ENCODE measurements at places on chromosomes 5 and 9. TPM values are rescaled to one million over a fixed set of nuclear protein-coding genes. Genes with fewer than 3 reads are reported as not detected.

Gene HACD4
- 18.3 TPM for total RNA-seq

Gene TAF1L
- 0.06 TPM for total RNA-seq

Gene INSL6
- not detected for total RNA-seq

Gene HRCT1
- not detected for total RNA-seq

Gene WDR38
- total RNA-seq: not detected

Gene PITX1
- not detected for total RNA-seq

Gene MSX2
- 0.30 TPM for total RNA-seq

Gene PPIC
- not detected for total RNA-seq

Gene PPP2R2B
- total RNA-seq: 3.1 TPM

DNA sequence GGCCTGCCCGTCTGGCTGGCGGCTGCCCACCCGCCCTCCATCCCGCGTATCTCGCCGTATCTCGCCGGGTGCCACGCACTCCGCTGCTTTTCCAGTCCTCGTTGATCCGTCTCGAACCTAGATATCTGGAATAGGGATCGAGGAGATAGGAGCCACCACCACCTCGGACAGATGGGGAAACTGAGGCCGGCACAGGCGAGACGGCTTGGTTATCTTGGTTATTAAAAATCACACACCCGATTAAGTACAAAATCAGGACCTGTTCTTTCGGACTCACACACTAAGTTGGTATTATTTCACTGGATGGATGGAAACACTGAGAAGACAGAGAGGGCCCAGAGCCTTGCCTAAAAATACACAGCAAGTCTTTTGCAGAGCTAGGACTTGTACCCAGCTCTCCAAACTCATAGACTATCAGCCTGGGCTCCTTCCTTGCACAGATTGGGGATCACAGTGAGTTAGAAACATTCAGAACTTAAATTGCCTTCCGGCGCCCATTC is 678 bp downstream of the SLC26A2 start:
- H3K27me3 ChIP-seq: no peaks in the 10 kb centered on the region
- peak overlapping the region; percentile 84 for H3K4me3 ChIP-seq
- H3K36me3 ChIP-seq: no peaks in the 10 kb centered on the region

- no peak overlapping the region for H3K4me3 ChIP-seq
- H3K36me3 ChIP-seq: no peaks in the 10 kb centered on the region
- peaks cover 15% of the 10 kb centered on the region for H3K4me1 ChIP-seq
- peak; percentile 39 for DNase-seq
- no peaks in the 10 kb centered on the region for H3K27me3 ChIP-seq
Measured at GRCh38 chr9:75186767-75187380, 98.6 kb downstream of the OSTF1 start.

DNA sequence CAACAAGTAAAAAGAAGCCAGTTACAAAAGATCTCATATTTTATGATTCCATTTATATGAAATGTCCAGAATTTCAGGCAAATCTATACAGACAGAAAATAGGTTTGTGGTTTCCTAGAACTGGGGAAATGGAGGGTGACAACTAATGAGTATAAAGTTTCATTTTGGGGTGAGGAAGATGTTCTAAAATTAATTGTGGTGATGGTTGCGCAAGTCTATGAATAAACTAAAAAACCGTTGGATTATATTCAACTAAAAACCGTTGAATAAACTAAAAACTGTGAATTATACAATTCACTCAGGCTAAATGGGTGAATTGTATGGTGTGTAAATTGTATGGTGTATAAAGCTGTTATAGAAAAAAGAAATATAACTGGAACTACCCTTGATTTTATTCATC is 47.6 kb downstream of the ADAMTS6 start:
- no peaks in the 10 kb centered on the region for H3K36me3 ChIP-seq
- H3K4me3 ChIP-seq: no peak overlapping the region
- H3K27ac ChIP-seq: no peak overlapping the region

- H3K27me3 ChIP-seq: no peaks in the 10 kb centered on the region
- no peaks in the 10 kb centered on the region for H3K36me3 ChIP-seq
- DNase-seq: no peak
- H3K27ac ChIP-seq: no peak overlapping the region
- H3K4me1 ChIP-seq: peaks cover 68% of the 10 kb centered on the region
Measured at GRCh38 chr5:36928947-36929346, 52.4 kb downstream of the NIPBL start.

GRCh38 chr5:156515803-156516360 is 188.9 kb downstream of the SGCD start:
- no peak for DNase-seq
- H3K4me1 ChIP-seq: no peaks in the 10 kb centered on the region
- H3K4me3 ChIP-seq: no peak overlapping the region

- H3K4me1 ChIP-seq: no peaks in the 10 kb centered on the region
- H3K27ac ChIP-seq: no peak overlapping the region
- H3K4me3 ChIP-seq: no peak overlapping the region
- no peak for DNase-seq
Measured at GRCh38 chr5:11918463-11919045, 14.3 kb upstream of the CTNND2 start.

DNA sequence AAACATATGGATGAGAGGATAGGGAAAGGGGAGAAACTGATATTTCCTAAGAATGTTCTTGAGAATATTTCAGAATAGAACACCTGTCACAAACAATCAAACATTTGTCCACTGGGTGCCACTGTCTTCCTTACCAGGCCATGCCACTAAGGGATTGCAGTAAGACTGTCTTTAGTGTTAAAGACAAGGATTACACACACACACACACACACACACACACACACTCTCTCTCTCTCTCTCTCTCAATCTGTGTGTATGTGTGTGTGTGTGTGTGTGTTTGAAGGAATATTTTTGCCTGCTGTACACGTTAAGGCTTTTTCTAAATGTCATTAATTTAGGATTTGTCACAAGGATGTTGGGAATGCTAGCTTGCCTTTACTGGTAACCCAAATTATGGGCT is 54.4 kb downstream of the CCDC192 start:
- no peak overlapping the region for H3K4me3 ChIP-seq
- H3K27ac ChIP-seq: no peak overlapping the region
- no peaks in the 10 kb centered on the region for H3K27me3 ChIP-seq
- no peaks in the 10 kb centered on the region for H3K4me1 ChIP-seq
- DNase-seq: peak; percentile 20

- no peak for DNase-seq
- H3K4me1 ChIP-seq: no peaks in the 10 kb centered on the region
- H3K36me3 ChIP-seq: no peaks in the 10 kb centered on the region
- no peak overlapping the region for H3K4me3 ChIP-seq
Measured at GRCh38 chr5:146947181-146947941, 68.8 kb upstream of the PPP2R2B start.

DNA sequence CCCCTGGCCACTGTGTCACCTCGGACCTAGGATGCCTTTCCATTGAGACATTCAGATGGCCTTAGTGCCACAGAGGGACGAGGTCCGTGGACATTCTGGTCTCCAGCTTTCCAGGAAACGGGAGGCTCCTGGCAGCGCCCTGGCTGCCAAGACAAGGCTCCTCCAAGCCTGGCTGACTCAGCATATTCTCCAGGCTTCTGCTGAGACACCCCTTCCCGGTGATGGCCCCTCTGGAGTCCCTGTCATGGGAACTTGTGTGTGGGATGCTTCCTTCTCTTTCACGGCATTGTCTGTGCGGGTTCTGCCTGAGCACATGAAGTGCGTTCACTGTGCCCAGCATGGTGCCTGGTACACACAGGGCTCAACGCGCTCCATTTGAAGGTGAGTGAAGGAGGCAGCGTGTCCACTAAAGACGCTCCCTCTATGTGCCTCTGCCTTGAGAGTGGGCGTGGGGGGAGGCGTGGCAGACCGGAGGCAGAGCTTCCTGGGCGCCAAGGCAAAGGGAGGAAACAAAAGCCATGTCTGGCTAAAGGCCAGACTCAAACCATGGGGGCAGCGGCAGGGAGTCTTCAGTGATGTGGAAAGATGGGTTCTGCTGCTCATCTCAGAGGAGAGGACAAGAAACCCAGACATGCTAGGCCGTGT is 46.4 kb upstream of the PRRC2B start:
- no peak overlapping the region for H3K27ac ChIP-seq
- H3K36me3 ChIP-seq: no peaks in the 10 kb centered on the region
- DNase-seq: no peak
- peaks cover 9% of the 10 kb centered on the region for H3K4me1 ChIP-seq
- no peaks in the 10 kb centered on the region for H3K27me3 ChIP-seq
- no peak overlapping the region for H3K4me3 ChIP-seq

DNA sequence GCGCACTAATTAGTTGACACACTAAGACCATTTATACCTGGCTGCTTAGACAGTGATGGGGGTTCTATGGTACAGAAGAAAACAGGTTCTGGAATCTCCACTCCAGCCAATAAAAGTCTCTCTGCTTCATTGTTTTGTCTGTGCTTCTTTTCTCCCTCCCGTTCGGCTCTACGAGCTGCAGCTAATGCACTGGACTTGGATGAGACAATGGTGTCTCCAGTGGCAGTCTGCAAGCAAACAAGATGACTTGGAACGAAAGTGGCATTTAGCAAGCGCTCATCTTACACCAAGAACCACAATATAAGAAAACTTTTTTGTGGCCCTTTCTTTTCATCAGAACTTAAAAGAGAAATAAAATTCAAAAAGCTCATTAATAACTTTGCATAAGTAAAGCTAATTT is 30.2 kb downstream of the GFM2 start:
- H3K36me3 ChIP-seq: peaks cover 43% of the 10 kb centered on the region
- H3K27ac ChIP-seq: no peak overlapping the region
- H3K4me1 ChIP-seq: no peaks in the 10 kb centered on the region

- H3K27me3 ChIP-seq: no peaks in the 10 kb centered on the region
- no peak overlapping the region for H3K27ac ChIP-seq
- no peak overlapping the region for H3K4me3 ChIP-seq
- no peak for DNase-seq
- no peaks in the 10 kb centered on the region for H3K4me1 ChIP-seq
- no peaks in the 10 kb centered on the region for H3K36me3 ChIP-seq
Measured at GRCh38 chr9:17330097-17330496, 195.3 kb downstream of the CNTLN start.

- H3K4me3 ChIP-seq: no peak overlapping the region
- no peaks in the 10 kb centered on the region for H3K27me3 ChIP-seq
- DNase-seq: no peak
- H3K27ac ChIP-seq: no peak overlapping the region
- no peaks in the 10 kb centered on the region for H3K4me1 ChIP-seq
Measured at GRCh38 chr5:10469253-10470050, 27.8 kb downstream of the ROPN1L start.

DNA sequence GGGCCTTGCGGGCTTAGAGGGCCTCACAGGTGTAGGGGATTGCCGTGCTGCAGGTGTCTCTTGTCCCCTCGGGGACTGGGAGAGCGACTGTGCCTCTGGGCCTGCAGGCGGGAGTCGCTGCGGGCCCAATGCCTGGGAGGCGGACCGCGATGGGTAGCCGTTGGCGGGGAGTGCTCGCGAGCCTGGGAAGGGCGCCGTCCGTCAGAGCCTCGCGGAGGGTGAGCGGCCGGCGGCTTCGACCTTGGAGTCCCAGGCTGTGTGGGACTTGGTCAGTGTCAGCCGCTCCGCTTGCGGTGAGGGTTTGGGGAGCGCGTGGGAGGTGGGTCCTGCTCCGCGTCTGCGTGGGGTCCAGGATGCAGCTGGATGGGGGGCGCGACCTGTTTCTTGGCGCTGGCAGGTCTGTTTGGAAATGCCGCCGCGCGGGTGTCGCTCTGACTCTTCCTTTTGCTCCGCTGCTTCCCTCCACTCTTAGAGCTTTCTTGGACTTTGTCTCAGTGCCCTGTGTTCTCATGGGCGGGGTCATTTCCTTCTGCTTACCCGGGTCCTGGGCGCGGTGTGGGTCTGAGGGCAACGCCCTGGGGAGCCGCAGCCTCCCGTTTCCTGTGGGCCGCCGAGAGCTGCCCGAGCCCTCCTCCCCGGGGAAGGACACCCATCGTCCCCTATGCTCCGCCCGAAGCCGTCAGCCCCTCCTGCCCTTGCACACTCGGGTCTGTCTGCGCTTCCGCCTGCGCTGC is 88.9 kb upstream of the CACNA1B start:
- no peaks in the 10 kb centered on the region for H3K27me3 ChIP-seq
- no peak overlapping the region for H3K27ac ChIP-seq
- H3K4me1 ChIP-seq: no peaks in the 10 kb centered on the region
- H3K36me3 ChIP-seq: peaks cover 50% of the 10 kb centered on the region
- no peak for DNase-seq

DNA sequence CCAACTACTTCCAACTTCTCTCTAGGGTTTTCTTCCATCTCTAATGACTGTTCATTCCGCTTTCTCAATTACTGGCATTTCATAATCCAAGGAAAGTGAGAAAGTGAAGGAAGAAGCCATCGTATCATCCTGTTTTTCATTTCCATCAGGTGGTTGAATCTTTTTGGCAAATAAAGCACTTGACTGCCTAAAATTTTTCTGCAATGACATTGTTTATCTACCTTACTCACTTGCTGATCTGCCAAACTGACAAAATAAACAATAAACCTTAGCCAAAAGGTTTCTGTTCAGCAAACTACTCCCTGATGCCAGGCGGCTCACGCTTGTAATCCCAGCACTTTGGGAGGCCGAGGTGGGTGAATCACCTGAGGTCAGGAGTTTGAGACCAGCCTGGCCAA is 18.4 kb downstream of the FNBP1 start:
- no peak overlapping the region for H3K4me3 ChIP-seq
- no peaks in the 10 kb centered on the region for H3K27me3 ChIP-seq
- no peaks in the 10 kb centered on the region for H3K36me3 ChIP-seq

Data from CD4-positive, alpha-beta memory T cell (primary cell).